ENCODE measurements at places on chromosomes 7 and 10.

GRCh38 chr10:119657725-119658124, 6.5 kb downstream of the BAG3 start:
- DNase-seq: no peak

GRCh38 chr10:60427148-60427547, 37.5 kb upstream of the ANK3 start:
- DNase-seq: no peak

DNA sequence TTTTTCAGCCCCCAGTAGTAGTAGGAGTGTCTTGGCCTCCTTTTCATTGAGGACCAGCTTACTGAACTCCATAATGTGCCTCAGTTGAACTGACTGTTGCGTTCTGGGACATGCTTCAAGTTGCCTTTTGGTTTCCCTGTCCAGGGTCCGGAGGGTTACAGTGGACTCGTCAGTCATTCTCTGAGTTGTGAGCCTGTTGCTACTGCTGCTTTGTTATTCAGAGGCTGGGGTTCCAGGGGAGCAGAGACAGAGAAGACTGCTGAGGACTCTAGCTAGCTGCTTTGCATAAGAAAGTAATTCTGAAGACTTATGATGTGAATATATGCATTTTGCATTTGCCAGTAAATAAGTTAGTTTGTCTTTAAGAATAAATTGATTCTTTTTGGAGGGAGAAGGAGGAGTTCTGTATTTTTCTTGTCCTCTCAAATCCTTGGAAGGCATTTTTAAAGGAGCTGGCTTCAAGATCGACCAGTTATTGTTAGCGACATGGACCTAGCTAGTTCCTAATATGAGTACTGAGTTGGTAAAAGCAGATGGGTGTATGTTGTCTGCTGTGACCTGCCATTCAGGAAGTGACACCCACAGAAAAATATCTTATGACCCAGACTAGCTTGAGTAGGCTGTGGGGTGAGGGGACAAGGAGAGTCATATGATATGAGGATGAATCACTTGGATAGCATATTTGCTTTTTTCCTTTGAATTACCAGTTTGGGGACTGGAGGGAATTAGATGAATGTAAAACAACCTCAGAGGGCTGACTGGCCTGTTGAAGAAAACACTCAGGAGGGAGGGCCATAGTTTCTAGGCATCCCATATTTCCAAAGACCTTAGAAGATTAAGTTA, 8.3 kb downstream of the PI4K2A start:
- no peak for DNase-seq

DNA sequence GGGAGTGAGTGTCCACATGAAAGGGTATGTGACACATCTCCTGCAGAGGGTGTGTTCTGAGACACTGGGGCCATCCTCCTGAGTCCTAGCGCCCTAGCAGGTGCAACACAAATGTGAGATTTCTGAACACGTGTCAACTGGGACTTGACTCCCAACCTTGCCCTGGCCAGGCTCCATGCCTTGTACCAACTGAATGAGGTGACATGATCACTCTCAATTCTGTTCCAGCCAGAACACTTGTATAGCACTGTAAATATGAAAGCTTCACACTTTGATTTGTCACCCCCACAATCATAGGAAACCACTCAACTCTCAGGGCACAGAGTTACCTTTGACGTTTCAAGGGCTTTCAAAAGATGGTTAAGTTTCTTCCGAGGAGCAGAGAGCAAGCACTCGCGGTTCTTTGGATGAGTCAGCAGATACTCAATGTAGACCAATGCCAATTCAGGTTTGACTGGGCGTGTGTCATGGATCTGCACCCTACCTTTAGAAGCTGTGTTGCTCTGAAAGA, 48.6 kb downstream of the NCAPG2 start:
- DNase-seq: no peak

- DNase-seq: no peak
Measured at GRCh38 chr10:119414081-119414611, 128.4 kb downstream of the RGS10 start.

- no peak for DNase-seq
Measured at GRCh38 chr7:11281953-11282352, 308.3 kb downstream of the PHF14 start.

- DNase-seq: no peak
Measured at GRCh38 chr7:30974605-30975255, 11.0 kb downstream of the GHRHR start.

DNA sequence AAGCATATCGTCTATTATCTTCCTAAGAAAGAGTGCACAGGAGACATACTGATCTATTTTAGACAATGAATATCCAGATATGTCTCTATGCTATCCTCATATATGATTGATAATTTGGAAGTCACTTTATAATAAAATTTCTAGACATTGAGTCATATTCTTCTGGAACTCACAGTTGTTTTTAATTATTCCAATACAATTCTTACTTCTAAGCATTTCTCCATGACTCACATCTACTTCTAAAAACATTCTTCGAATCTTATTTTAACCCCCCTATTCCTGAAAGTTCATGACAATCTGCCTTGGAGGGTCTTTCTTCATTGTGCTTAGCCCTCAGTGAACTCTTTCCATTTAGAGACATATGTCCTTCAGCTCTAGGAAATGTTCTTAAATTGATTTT, 368.1 kb downstream of the MDFIC start:
- no peak for DNase-seq

DNA sequence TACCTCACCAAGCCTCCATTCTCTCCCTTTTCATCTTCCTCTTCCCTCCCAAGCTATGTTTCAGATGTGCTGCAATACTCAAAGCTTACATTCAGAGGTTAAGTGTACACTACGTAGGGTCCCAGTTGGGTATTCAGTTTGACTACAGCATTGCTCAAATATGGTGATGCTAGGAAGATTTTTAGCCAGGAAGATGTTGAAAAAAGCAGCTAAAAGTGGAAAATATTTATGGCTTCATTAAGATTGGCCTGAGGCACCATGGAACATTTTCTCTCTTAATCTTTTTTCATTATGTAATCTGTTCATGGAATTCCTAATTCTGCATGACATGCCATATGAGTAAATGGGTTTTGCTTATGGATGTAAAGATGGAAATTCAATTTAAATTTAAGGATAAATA, 72.0 kb upstream of the ABCB5 start:
- DNase-seq: no peak

Data from T47D (cell line).